ENCODE measurements at places on chromosomes 16 and 17. TPM values are rescaled to one million over a fixed set of nuclear protein-coding genes. Genes with fewer than 3 reads are reported as not detected.

DNA sequence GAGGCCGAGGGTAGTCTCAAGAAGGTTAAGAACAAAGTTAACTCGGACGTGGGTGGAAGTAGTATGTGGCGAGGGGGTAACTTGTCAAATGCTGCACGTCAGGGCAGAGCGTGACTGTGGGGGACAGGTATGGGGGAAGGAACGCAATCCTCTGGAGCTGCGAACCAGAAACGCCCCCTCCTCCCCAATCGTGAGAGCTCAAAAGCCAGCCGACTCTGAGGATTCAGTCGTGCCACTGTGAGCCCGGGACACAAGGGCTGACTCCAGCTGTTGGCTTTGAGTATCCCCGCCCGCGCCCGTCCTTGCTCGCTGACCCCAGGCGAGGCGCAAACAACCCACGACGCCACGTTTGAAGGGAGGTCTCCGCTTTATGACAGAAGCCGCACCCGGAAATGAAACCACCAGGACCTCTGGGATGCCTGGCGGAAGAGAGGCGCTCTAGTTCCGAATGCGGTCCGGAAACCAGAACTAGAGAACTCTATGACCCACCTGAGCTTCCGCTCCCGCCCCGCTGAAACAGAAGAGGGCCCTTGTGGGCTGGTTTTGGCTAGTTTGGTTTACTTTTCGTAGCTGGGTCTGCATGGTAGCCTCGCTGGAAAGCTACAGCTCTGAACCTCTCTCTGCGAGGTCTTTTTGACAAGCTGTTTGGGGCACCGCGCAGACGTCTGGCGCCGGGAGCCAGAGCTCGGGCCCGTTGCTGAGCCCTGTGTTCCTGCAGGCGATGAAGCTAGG, at the start of gene PEX12:
PEX12 (minus strand) TSS at position 375 of the 732 bp plus-strand sequence. CDS start 550 bp downstream, outside the sequence.
- peak; percentile 53 for DNase-seq

DNA sequence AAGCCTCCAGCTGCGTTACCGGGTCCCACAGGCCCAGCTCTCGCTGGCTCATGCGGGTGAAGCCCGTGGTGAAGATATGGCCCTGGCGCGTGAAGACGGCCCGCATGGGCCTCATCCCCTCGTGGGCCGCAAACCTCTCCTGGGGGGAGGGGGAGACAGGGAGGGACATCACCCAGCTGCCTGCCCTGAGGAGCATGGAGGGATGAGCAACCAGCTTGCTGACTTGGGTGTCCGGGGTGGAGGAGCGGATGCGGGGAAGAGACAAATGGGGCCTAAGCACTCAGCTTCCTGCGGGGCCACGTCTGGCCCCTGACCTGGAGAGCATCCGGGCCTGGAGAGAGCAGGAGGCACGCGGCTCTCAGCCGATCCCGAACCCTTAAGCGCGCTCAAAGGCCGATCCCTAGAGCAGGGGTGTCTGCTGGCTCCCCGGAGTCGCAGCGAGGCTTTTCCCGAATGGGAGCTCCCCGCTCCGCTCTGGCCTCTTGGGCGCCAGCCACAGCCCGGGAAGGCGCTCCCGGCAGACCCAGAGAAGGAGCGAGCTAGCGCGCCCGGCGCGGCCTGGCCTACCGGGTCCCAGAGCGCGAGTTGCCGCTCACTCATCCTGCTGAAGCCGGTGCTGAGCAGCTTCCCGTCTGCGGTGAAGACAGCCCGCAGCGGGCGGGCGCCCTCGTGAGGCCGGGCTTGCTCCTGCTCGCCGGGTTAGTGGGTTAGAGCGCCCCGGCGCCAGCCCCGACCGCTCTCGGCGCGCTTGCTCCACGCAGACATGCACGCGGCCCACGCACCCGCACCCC, 5.0 kb downstream of the CORO6 start:
- DNase-seq, result no peak

Gene NGFR
- 0.10 TPM for polyA plus RNA-seq

Gene KRTAP4-8
- not detected for polyA plus RNA-seq

Gene TSPOAP1
- polyA plus RNA-seq, result 5.6 TPM

Gene RNF222
- polyA plus RNA-seq, result not detected

Gene CCDC154
- 0.04 TPM for polyA plus RNA-seq

Gene SRCIN1
- polyA plus RNA-seq, result not detected

Measured in BJ (cell line).